ENCODE measurements at places on chromosomes 6 and 20.

DNA sequence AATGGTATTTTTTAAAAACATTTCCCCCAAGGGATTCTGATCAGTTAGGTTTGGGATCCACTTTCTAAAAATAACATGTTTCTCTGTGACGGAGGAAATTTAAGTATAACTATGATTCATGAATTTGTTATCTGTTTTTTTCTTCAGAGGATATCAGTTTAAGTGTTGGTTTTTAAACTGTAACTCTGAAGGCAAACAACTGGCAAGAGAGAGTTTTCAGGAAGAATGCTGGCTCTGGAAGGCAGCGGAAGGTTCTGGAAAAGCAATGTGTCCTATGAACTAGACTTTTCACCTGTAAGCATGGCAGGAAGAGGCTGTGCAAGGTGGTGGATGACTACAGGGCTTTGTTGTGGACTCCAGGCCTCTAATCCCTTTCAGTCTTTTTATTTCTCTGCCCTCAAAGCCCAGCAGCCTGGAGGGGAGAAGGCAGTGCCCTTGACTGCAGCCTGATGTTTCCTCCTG is 153.1 kb downstream of the GMPR start:
- no peak for DNase-seq

DNA sequence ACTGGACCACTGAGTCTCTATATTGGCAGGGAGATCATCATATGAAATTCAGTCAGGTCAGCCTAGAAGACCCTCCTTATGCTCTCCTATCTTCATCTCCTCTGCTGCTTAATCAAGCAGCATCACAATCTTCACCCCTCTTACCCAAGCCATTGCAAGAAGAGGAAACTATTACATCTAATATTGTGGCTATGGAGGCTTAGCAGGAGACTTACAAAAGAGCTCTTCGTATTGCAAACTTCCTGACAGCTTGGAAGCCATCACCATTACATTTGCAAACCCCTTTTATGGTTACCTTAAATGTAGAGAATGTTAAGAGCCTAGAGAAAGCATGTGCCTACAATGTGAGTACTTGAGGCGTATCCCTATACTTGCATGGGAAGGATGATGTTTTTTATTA is 87.2 kb upstream of the STXBP5 start:
- DNase-seq: no peak

DNA sequence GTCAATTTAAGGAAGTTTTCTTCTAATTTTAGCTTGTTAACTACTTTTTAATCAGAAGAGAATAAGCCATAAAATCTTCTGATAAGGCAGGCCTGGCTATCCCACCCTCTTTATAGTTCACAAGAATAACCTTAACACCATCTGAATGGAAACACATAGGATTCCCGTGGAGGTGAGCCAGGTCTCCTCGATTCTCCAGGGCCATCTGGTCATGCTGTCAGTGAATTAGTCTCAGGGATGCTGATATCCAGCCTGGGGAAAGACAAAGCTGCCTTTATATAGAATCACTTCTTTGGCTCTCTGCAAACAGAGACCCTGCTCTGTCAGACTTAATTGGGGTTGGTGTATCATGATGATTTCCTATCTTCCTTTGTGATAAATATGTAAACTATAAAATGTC is 30.1 kb upstream of the TAGAP start:
- DNase-seq: no peak

DNA sequence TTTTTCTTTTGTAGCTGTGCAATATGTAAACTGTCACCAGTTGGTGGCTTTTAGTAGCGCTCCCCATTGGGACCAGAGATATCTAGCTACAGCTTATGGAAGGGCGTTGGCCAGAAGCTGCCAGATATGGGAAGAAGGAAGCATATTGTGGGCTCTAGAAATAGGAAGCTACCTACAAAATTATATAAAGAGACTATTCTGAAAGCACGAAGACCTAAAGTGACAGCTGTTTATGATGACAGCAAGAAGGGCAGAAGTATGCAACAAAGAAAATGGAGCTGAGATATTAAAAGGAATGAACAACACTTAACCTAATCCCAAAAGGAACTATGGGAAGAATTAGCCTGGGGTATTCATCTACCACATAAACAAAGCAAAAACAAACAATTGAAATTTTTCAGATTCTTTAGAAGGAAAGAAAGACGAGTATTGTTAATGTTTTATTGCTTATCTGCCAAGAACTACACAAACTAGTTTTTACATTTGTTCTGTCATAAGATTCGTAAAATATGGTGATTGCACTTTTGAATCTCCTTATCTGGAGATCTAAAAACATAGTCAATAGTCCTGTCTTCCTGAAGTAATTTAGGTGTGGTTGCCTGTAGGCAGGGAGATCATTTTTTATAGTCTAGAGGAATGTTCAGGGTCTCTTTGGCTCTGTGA is 81.6 kb downstream of the NCOA7 start:
- DNase-seq: no peak

DNA sequence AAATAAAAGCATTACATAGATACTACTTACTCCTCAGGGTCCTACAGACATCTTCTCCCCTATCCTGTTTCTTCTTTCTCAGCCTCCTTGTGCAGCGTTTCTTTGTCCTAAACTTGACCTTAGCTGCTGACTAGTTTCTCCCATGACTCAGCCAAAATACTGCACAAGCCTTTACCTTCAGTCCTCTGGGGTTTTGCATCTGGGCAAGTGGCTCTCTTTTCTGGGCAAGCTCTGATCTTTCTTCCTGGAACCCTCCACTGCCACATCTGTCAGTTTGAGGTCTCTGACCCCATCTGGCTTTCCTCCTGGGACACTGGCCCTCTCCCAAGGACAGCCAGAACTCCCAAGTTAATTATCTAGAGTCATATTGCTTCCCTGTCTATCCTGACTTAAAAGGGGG is 838.4 kb downstream of the DHX35 start:
- no peak for DNase-seq

DNA sequence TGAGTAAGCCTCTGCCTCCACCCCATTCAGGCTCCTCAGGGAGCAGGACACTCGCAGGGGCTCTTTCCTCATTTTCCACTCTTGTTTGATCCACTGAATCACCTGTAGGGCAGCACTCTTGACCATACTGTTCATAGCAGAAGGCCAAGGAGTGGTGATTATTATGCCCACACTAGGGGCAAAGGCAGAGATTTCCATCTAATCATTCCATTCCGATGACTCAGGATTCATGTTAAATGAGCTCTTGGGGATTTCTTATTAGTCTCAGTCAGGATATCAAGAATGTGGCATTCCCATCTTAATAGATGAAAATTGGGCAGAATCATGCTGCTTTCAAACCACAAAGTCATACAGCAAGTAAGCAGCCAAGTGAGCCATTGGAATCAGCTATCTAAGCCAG is 101.9 kb upstream of the MOCS1 start:
- no peak for DNase-seq

GRCh38 chr6:51049288-51049982 is 230.8 kb downstream of the TFAP2B start:
- DNase-seq: no peak

DNA sequence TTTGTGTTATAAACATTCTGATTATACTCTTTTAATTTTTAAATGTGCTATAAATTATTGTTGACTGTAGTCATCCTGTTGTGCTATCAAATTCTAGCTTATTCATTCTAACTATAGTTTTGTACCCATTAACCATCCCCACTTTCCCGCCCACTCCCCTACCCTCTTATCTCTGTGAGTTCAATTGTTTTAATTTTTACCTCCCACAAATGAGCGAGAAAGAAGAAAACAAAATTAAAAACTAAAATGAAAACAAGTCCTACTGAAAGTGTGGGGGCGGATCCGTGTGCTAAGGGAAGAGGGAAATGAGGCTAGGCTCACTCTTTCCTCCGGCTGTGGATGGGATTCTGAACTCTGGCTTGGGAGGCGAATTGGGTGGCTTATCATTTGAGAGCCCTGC is 6.6 kb upstream of the ZNF831 start:
- no peak for DNase-seq

DNA sequence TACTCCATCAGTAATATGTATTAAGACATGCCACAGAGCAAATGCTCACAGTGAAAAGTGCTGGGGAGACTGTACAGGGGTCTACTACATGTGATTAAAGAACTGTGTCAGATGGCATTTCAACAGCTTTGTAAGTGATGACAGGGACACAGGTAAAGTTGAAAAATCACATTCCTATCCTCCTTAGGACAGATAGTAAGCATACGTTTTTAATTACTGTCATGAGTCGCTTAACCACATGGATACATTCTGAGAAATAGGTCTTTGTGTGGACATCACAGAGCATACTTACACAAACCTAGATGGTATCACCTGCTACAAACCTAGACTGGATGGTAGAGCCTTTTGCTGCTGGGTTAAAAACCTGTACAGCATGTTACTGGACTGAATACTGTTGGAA is 645.8 kb upstream of the AGPAT4 start:
- no peak for DNase-seq

DNA sequence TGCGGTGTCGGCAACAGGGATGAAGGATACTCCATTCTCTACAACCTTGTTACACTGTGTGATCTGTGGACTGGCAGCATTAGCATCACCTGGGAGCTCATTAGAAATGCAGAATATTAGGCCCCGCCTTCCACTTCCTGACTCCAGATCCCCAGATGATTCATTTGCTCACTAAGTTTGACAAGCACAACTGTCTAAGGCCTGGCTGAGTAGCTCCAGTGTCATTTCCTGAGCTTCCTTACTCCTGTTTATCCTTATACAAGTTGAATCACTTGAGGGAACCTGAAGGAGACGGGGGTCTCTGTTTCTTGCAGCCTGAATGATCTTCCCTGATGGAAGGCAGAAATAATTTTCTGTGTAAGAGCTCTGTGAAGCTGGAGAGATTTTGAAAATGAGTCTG is 32.7 kb upstream of the PROKR2 start:
- DNase-seq: no peak

DNA sequence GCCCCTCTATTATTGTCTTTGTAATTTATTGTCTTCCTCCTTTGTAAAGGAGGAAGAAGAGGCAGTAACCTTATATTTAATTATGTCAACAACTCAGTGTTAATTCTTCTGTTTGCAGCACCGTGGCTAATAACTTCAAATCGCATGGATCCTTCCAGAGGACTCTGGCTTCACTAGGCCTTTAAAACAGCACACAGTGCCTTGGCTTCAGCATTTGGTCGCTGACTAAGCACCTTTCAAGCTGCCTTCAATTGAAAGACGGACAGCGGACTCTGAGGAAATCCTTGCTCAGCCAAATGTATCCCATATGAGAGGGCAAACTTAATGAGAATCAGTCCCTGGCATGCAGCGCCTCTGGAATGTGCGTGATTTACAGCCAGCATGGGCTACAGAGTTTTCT is 64.2 kb downstream of the SGK1 start:
- DNase-seq: no peak

DNA sequence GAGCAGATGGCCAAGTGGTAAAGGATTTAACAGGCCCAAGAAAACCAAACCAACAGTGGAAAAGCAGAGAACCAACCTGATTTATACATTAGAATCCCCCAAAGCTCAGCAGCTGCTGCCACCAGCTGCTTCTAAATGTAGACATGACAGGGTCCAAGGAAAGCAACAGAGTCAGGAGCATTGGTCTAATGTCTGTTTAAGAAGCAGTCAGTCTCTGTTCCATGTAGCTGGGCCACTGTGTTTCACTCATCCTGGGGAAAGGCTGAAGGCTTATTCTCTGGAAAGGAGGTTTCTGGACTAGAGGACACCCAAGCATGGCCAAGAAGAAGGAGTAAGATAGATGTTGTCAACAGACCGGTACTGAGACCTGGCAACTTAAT is 75.4 kb downstream of the TMEM244 start:
- DNase-seq: no peak

DNA sequence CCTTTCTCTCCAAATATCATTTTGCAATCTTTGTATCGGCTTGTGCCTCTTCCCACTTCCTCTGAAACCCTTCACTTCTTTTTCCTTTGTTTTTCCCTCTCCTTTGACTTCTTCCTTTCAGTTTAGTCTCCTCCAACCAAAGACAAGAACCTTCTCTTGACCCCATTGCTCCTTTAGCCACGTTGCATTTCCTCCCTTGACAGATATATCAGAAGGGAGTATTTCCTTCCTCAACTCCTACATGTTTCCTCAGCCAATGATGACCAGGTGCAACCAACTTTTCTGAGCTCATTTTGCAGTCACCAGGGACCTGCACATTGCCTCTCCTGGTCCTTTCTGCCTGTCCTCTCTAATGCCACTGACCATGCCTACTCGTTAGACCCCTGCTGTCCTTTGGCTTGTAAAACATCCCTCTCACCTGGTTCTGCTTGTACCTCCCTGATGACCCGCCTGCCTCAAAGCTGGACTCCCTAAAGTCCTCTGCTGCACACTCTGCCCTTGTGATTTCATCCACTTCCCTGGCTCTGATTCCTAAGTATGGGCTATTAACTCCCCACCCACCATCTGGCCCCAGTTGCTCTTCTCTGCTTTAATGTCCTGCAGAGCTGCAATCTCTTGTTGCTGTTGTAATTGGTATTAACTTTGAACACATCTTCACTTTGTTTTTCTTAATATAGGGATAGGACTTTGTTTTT is 27.4 kb downstream of the SLC22A16 start:
- DNase-seq: no peak
